ENCODE measurements at places on chromosomes 7 and 10.

DNA sequence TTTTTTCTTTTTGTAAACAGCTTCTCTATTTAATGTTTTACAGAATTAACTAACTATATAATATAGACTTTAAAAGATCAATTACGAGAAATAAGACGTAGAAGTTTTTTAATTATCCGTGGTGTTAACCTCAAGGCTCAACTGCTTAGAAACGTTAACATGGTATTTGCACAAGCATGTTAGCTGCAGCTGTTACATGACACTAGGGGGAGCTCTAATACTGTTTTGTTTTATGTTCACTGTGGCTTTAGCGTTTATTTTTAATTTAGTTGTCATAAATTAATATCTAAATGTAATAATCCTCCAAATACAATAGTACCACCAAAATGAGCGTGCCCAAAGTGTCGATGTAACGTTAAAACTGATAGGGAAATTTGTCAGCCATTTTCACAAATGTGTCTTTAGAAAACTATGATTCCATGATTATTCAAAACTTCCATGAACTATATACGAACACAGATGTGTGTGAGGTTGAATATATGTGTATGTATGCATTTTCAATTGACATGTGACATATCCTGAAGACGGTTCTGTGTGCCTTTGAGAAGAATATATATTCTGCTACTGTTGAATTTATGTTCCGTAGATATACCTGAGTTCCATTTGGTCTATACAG, 828.8 kb upstream of the MBL2 start:
- DNase-seq, result peak; percentile 19

DNA sequence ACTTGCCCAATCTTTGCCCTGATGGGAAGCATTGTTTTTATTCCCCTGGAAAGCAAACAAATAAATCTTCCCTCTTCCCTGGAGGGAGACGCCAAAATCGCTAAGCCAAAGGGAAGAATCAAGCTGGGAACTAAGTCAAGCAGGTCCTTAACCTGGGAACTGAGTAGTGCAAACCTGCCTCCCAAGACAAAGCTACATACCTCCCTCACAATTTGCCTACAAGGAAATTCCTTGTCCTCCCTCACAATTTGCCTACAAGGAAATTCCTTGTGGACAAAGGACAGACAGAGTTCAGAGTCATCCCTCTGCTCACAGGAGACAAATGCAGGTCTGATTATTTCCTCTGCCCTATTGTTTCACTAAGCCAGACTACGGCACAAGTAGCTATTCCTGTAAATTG, 50.5 kb downstream of the SPOCK2 start:
- DNase-seq, result no peak

- DNase-seq, result no peak
Observed at GRCh38 chr7:75916259-75916658, 1.3 kb downstream of the POR start.

DNA sequence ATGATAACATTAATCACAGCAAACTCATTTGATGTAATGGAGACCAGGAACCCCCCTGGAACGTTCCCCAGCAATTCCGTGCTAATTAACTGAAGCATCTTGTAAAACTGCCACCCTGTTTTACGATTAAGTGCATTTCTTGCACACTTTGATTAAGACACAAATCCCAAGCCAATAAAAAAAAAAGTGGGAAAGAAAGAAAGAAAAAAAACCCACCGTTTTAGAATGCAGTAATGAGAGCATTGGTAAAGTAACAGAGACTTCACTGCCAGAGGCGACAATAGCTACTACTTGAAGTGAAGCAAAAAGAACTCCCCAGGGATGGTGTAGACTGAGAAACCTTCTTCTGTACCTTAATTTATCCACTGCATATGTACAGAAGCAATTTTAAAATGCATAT, 616.1 kb downstream of the PTPRN2 start:
- no peak for DNase-seq

DNA sequence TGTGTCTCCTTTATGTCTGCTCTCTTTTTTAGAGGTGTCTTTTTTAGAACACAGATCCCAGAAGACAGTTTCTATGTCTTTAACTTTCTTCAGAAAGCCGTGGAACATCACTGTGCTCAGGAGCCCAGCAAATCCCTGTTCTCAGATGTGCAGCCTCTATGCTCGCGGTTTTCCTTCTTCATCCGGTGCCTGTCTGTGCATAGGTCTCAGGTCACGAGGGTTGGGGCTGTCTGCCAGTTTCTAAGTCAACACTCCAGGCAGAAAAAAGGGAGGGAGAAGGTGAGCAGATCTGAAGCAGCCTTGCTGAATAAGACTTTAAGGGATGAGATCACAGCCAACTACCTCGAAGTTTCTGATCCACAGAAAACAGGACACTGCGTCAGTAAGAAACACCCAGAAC, 68.5 kb downstream of the CRTAC1 start:
- no peak for DNase-seq

DNA sequence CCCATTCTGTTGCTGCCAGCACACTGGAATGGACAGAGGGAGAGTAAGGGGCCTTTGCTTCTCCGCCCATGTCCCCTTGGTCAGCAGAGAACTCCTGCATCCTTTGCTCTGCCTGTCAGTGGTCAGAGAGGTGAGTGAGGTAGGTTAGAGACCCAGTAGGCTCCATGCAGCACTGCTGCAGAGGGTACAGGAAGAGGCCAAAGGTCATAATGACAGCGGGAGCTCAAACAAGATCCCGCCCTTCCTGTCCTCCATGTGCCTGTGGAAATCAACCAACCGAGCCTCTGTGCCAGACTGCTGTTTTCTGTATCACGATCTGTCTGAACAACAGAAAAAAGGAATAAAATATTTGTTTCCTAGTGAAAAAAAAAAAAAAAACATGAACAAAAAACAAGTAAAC, 81.4 kb downstream of the ZNF33B start:
- DNase-seq, result no peak

DNA sequence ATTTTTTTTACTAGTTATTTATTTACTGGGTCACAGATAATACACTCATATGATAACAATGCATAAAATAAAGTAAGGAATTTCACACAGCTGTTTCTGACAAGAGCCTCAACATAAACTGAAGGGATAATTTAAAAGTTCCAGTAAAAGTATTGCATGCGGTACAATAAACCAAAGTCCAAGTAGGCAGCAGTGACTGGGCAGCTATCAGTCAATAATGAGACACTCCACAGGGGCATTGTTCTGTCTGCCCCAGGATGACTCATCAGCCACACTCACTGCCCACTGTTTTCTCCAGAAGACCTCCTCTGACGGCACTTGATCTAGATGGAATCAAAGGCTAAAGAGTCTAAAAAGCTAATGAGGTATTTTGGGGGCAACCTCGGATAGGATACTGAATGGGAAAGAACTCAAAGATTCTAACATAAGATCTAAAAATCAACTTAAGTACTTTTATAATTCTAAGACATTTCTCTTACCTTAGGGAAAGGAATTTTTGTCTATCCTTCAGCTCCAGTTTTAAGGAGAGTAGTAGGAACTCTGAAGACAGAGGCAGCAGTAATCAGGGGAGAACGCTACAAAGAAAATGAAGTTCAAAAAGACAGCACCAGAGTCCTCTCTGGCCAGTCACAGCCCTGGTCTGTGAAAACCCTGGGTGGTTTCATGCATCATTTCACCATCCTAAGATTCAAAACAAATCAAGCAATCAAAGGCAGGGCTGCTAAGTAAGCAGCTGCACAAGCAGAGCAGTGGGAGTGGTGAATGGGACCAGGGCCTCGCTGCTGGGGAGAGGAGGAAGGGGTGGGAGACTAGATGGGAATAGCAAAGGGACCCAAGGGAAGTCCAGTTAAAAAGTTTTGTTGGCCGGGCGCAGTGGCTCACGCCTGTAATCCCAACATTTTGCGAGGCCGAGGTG, 175.1 kb downstream of the AVL9 start:
- DNase-seq, result no peak

DNA sequence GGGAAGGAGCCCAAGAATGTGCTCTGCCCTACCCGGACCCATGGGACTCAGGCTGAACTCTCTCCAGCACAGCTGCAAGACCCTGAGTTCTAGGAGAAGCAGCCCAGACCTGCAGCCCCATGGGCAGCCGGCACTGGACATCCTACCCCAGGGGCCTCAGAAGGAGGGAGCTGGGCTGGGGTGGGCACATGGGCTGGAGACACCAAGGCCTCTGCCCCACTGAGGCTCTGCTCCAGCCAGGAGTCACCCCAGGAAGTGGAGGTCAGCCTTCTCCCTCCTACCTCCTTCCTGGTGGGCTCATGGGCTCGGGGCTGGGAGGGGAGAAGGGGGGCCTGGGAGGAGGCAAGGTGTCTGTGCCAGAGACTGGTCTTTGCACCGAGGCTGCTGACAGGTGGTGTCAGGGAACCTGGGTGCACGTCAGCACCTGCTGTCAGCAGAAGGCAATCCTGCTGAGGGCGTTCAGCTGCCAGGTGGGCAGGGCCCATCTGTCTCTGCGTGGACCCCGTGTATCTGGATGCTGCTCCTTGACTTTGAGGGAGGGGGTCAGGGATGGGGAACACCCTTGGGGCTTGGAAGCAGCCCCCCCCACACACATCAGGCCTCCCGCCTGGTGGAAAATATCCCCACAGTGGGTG, 95.2 kb downstream of the PDGFA start:
- no peak for DNase-seq

DNA sequence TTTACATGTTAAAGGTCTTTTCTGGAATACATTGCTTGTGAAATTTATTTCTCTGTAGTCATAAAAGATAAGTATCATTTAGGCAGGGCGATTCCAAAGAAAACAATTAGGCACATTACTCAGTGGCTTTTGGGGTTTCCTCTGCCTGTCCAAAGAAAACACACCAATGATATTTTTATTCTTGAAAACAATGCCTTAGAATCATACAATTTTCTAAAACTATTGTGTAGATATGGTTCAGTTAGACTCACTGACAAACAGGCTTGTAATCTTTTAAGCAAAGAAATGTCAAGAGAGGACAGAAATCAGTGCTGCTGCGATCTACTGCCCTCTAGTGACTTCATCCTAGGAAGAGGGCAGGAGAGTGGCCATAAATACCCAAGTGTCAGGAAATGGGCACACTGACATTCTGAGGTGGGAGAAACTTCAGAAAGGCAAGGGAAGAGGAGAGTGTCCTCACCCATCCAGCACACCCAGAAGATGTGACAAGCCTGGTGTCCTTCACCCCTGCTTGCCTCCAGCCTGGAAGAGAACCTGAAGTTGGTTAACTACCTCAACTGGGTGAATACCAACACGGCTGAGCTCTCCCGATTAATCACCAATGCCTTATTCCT, 120.5 kb downstream of the GALNT11 start:
- no peak for DNase-seq

- DNase-seq, result no peak
Observed at GRCh38 chr10:62961951-62962523, 145.9 kb upstream of the EGR2 start.

DNA sequence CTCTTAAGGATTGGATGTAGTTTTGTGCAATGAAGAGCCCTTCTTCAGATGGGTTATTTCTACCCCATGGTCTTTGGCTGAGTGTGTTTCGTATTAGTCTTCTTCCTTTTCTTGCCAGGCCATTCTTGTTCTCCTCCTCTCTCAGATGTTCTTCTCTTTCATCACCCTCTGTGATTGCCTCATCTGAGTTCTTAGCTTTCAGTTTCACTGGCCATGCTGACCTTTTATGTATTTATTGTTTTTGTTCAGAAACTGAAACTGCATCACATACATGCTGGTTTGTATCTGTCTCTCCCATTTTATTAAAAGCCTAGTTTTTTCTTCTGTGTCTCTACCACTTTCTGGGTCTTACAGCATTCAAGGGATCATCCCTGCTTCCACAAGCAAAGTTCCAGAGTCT, 21.7 kb upstream of the PCGF5 start:
- DNase-seq, result peak; percentile 47

DNA sequence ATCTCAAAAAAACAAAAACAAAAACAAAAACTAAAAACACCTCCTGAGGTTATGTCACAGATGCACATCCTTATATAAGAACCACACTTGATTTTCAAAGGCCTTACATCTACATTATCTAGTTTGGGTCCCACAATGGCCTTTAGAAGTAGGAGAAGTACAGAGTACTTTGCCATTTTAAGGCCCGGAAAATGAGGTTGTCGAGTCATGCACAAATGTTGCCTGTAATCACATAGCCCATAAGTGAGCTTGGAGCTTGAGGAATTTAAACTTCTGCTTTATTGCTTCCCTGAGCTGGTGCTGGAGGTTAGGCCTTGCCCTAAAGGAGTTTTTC, 9.7 kb upstream of the MKRN1 start:
- DNase-seq, result no peak

DNA sequence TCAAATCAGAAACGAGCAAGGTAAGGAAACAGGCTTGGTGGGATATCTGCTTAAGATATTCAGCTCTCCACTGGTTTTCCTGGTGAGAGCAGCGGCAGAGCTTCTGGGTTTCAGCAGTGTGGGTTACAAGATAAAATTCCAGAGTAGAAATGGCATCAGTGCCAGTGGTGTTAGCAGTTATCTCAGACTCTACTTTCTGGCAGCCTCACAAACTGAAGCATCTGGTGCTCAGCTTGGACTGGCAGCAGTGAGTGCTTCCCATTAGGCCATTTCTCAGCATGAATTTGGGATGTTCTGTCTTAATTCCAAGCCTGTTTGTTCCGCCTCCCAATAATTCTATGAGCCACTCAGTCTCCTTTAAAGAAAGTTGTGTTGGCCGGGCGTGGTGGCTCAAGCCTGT, 6.9 kb upstream of the GSTO2 start:
- no peak for DNase-seq

DNA sequence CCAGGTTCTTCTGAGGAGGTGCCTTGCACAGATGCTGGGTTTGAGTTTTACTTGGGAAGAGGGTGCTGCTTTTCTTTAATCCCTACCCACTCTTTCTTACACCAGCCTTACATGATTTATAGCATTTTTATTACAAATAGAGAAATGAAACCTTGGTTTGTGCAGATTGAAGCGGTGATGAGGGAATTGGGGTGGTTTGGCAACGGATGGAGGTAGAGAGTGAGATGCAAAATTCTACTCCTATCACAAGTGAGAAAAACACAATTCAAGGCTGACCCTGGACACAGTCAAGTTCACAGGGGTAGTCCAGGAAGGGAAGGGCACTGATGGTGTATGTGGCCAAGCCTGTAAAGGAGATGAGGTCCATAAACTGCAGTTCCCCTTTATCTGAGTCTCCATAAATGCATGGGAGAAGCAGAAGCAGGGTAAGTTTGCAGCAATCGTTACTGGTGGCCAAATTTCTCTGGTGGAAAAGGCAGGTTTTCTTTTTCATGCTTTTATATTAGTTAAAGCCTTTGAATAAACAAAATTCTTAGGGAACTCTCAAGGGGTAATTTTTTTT, 214.3 kb downstream of the JAZF1 start:
- no peak for DNase-seq

GRCh38 chr10:72379062-72379461, 24.3 kb upstream of the DNAJB12 start:
- no peak for DNase-seq

- no peak for DNase-seq
Observed at GRCh38 chr7:123864436-123864835, 19.5 kb downstream of the HYAL4 start.
